ENCODE measurements at places on chromosomes 5 and 9.

DNA sequence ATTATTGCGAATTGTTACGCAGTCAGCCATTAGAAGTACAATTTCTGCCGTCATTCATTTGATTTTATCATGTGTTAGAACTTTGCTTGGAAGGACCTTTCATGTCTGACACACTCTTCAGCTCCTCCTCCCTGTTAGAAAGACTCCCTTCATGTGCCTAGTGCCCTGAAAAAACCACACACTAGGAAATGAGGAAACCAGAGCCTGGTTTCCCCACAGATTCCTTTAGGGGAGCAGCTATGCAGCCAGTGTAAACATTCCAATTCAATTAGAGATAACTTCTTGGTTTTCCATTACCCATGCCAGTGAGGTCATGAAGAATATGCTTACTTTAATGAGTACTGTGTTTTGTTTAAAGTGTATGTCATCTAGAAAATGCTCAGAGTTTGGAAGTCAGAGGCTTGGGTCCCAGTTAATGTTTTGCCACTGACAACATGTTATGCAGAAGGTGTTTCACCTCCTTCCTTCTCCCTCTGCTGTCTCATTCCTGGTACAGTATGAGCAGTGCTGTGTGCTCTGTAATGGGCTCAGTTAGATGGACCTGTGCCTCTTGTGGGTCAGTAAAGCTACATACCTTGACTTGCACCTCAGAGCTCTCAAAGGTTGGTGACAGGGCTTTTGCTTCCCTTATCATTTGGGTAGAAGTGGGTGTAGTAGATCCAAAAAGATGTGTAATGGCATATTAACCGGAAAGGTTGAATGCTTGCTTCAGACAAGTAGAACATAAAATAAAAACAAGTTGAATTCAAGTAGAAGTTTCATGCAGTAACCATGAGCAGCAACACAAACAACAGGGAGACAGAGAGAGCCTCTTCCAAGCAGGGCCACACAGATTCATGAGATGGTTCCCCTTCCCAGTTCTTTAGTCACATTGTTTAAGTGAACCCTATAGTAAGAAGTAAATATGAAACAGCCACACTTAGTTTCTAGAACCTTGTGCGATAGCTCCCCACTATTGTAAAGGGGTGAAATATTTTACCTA, 52.6 kb upstream of the TNFAIP8 start:
- DNase-seq = no peak

DNA sequence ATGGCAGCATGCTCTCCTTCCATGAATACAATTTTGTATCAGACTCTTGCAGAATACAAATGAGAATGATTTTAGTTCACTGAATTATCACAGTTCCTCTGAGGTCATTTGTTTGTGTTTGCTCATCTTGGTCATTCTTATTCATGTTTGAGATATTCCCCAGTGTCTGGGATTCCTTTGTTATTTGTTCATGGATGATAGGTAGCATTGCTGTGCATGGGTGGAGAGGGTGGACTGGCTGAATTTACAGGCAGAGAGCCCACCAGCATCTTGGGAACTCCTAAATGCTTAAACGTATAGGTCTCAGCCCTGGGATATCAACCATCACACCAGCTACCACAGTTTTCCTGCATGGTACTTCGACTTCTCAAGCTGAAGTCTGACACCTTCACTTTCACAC, 459.8 kb downstream of the CCDC171 start:
- DNase-seq = no peak

DNA sequence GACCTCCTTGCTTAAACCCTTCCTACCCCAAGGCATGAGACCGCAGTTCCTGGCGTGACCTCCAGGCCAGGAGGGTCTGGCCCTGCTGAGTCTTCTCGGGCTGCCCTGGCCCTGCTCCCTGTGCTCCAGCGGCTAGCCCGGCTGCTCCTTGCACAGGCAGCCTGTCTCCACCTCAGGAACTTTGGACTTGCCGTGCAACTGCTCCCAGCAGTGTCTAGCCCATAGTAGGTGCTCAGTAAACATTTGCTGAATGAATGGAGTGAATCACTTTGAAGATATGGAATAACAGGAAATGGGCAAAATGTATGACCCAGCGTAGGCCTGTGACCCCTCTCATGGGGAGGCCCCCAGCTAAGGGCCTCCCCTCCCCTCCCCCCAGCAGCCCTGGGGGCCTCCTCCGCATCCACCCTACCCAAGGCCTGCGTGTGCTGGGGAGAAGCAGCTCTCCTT, 127.1 kb downstream of the ZNF354C start:
- no peak for DNase-seq

DNA sequence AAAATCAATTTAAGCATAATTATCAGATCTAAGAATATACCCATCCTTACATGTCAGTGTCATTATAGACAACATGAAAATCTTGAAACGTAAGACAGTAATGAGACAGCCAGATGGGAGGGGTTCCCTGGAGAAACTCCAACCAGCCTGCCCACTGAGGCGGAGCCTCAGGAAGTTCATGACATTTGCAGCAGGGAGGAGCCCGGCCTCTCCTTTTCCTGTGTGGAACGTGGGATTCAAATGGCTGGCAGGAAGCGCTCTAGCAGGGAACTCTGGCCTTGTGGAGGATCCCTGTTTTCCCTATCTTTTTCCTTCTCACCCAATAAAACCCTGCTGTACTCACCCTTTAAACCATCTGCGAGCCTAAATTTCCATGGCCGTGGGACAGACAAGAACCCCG, 176.6 kb upstream of the KCNN2 start:
- no peak for DNase-seq

GRCh38 chr9:20662156-20662555, 21.9 kb upstream of the FOCAD start:
- no peak for DNase-seq

- no peak for DNase-seq
These were observed 446.7 kb downstream of the IRX1 start for GRCh38 chr5:4042311-4042710.

- DNase-seq = no peak
These were observed 8.1 kb downstream of the HBEGF start for GRCh38 chr5:140338336-140338735.

DNA sequence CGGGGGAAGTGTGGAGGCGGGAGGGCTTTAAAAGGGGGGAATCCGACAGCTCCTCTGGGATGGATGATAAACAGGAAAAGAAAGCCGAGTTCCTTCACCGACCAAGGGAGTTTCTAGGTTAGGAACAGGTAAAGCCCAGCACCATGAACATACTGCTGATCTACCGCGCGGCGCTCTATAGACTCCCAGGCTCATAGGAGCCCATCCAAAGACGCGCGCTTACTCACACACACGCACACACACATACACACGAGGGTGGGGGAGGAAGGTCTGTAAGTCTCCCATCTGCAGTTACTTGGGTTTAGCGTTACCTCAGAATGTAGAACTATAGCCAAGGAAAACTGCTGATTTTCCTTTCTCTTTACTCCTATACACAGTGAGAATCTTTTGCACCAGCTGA, 2.6 kb upstream of the GABRB2 start:
- no peak for DNase-seq

GRCh38 chr5:171857489-171857876, 71.9 kb downstream of the SMIM23 start:
- no peak for DNase-seq
